ENCODE measurements at places on chromosomes 2 and 18.

- no peak for DNase-seq
These were observed 36.2 kb downstream of the ATOH8 start for GRCh38 chr2:85790032-85790431.

DNA sequence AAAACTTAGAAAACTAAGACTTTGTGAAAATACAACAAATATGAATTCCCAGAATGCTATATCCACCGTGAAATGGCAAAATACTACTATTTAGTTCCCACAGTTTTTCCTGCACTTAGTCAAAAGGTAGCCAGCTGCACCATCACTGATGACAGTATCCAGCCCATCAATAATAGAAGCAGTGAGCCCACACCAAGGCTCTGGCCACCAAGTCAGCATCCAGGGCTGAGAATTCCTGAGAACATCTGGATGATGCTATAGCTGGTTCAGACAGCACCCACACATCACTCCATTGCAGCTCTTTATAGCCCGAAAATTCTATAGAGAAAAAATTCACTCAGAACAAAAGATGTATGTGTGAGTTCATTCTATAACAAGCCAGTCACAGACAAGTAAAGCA is 159.1 kb upstream of the SPATS2L start:
- DNase-seq: no peak

GRCh38 chr2:67255933-67256615 is 141.1 kb upstream of the ETAA1 start:
- no peak for DNase-seq

DNA sequence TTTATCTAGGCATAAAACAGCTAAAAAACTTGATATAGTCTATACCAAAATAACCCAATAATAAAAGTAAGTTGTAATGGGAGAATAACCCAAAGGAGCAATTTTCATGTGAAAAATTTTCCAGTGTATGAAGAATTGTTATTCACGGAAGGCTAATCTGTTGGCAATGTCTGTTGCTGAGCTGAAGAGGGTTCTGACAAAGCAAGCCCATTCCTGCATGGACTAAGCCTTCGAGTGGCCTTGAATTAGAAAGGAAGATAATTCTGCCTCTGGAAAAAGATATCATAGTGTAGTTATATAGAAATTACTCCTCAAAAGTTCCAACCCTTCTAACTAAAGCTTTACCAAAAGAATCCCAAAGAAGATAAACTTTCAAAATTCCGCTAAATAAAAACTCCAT is 101.5 kb downstream of the MAP2 start:
- DNase-seq: no peak

GRCh38 chr2:8365331-8365910 is 316.4 kb upstream of the ID2 start:
- DNase-seq: no peak

GRCh38 chr2:235859651-235860050 is 308.5 kb downstream of the GBX2 start:
- DNase-seq: no peak

GRCh38 chr18:41466436-41467160 is 488.4 kb upstream of the PIK3C3 start:
- DNase-seq: no peak
